ENCODE measurements at places on chromosomes 2 and 18. TPM values are rescaled to one million over a fixed set of nuclear protein-coding genes. Genes with fewer than 3 reads are reported as not detected.

The UGT1A8 gene
- total RNA-seq: not detected

The GPAT2 gene
- 33.6 TPM for total RNA-seq

The SLC40A1 gene
- 2.7 TPM for total RNA-seq

The ACMSD gene
- not detected for total RNA-seq

The FLACC1 gene
- total RNA-seq: 1.8 TPM

The LHCGR gene
- total RNA-seq: not detected

The ATAD2B gene
- total RNA-seq: 16.8 TPM

The MLPH gene
- not detected for total RNA-seq

The ASB18 gene
- not detected for total RNA-seq

The IL36G gene
- not detected for total RNA-seq
